ENCODE measurements at places on chromosomes 2 and 18.

GRCh38 chr18:10052871-10053270 lies 139.1 kb downstream of the VAPA start:
- H3K27me3 ChIP-seq = no peaks in the 10 kb centered on the region
- DNase-seq = no peak
- no peaks in the 10 kb centered on the region for H3K36me3 ChIP-seq

DNA sequence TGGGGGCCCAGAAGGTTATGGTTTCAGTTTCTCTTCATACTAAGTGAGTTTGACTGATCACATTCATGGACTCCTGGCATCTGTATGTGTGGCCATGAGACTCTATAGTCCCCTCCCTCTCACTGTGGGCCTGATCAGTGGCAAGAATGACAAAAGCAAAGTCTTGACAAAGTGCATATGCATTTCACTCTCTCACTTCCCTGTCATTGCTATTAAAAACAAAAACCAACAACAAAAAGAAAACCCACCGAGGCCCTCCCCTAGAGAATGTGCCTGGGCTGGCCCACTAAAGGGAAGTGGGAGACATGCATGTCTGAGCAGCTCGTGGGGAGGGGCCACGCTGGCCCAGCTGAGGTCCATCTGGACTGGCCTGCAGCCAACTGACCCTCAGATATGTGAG lies 600.1 kb upstream of the RAB6C start:
- no peak for DNase-seq
- no peak overlapping the region for H3K4me3 ChIP-seq
- H3K27me3 ChIP-seq = no peaks in the 10 kb centered on the region
- H3K36me3 ChIP-seq = no peaks in the 10 kb centered on the region
- no peaks in the 10 kb centered on the region for H3K4me1 ChIP-seq

DNA sequence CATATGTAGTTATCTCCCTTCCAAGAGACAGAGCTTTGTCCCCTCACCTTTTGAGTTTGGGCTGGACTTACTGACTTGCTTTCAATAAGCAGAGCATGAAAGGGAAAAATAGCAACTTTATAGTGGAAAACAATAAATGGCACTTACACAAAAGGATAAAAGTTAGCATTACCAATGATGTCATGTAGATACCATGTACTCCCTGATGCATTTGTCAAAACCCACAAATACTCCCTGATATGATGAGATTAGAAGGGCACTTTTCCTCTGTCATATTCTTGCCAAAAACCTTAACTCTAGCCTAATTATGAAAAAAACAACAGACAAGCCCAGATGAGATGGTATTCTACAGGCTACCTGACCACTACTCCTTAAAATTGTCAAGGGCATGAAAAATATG lies 16.0 kb downstream of the HIBCH start:
- no peak overlapping the region for H3K27ac ChIP-seq
- H3K27me3 ChIP-seq = no peaks in the 10 kb centered on the region
- no peak overlapping the region for H3K4me3 ChIP-seq
- DNase-seq = no peak

DNA sequence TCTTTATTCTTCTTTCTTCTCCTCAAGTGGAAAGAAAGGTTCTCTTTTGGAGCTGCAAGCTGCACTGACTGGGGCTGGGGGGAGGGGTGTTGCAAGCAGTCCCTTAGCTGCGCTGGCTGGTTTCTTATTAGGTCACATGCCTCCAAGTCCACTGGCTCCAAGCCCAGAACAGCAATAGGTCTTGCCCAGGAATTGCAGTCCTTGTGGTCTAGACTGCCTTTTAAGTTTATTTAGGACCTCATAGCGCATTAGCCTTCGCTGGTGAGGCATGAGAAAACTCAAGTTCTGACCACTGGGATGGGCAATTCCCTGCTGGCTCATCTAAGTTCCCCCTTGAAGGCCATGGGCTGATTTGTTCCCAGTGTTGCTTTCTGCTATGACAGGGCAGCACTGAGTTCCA lies 138.6 kb upstream of the SCN7A start:
- no peaks in the 10 kb centered on the region for H3K27me3 ChIP-seq
- H3K36me3 ChIP-seq = no peaks in the 10 kb centered on the region
- DNase-seq = peak; percentile 100
- H3K27ac ChIP-seq = no peak overlapping the region

- no peak for DNase-seq
- H3K4me3 ChIP-seq = no peak overlapping the region
- H3K27me3 ChIP-seq = no peaks in the 10 kb centered on the region
- peaks cover 7% of the 10 kb centered on the region for H3K4me1 ChIP-seq
- H3K27ac ChIP-seq = no peak overlapping the region
- no peaks in the 10 kb centered on the region for H3K36me3 ChIP-seq
These were observed 40.0 kb upstream of the BMP10 start for GRCh38 chr2:68911246-68911645.

DNA sequence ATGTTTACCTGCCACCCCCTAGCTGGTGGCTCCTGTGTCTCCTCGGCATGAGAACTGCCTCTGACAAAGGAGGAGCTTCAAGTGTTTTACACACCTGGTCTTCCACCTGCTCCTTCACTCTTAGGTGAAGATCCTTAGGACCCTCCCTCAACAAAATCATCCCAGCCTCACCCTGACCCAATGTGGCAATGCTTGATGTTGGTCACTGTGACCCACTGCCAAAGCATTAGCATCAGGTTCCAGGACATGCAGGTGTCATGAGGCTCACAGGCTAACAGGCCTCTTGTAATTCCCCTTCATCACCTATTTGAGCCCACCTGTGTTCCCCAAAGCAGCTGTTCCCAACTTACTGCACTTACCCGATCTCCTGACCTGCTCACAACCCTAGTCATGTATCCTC lies 9.8 kb downstream of the FZD5 start:
- no peak overlapping the region for H3K4me3 ChIP-seq
- H3K27me3 ChIP-seq = no peaks in the 10 kb centered on the region
- H3K36me3 ChIP-seq = no peaks in the 10 kb centered on the region
- no peaks in the 10 kb centered on the region for H3K4me1 ChIP-seq

DNA sequence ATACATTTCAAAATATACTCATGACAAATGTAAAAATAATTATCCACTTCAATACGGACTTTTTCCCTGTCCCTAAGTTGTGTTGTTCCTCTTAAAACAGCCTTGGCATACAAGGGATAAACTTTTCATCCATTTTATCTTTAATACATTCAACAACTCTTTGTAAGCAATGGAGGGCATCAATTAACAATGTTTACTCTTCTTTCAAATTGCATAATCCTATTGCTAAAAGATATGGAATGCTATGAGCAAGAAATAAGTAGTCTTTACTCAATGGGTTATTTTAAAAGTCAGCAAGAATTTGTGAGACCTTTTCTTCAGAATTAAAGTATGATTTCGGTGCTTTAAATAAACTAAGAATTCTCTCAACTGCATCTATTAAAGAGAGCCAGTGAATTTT lies 41.9 kb downstream of the SCN9A start:
- H3K4me1 ChIP-seq = peaks cover 6% of the 10 kb centered on the region
- H3K27me3 ChIP-seq = no peaks in the 10 kb centered on the region
- H3K36me3 ChIP-seq = no peaks in the 10 kb centered on the region
- H3K4me3 ChIP-seq = no peak overlapping the region
- no peak for DNase-seq
- H3K27ac ChIP-seq = no peak overlapping the region

- DNase-seq = peak; percentile 75
- peaks cover 4% of the 10 kb centered on the region for H3K27me3 ChIP-seq
- no peak overlapping the region for H3K4me3 ChIP-seq
- H3K4me1 ChIP-seq = no peaks in the 10 kb centered on the region
These were observed 41.2 kb downstream of the PCARE start for GRCh38 chr2:29033172-29033571.

DNA sequence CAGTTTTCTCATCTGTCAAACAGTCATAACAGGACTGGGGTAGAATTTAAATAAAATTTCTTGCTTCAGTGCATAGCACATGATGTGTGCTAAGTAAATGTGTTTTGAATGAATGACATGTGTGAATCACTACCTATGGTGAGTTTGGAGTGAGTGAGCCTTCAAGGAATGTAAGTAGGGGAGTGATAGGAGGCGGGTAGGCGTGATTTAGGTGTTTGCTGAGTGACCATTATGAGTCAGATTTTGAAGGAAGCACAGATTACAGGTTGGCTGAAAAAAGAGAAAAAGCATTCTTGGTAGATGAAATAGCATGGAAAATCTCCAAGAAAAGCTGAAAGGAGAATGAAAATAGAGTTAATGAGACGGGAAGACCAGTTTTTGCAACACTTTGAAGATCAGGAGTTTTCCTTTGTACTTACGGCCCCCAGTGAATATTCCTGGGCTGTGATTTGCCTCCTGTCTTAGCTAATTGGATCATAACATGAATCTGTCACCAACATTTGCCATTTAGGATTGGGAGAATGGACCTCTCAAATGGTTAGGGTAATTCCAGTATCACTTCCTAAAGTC lies 136.9 kb upstream of the GATA6 start:
- peak; percentile 98 for DNase-seq
- H3K27ac ChIP-seq = no peak overlapping the region
- no peaks in the 10 kb centered on the region for H3K36me3 ChIP-seq
- no peaks in the 10 kb centered on the region for H3K27me3 ChIP-seq

DNA sequence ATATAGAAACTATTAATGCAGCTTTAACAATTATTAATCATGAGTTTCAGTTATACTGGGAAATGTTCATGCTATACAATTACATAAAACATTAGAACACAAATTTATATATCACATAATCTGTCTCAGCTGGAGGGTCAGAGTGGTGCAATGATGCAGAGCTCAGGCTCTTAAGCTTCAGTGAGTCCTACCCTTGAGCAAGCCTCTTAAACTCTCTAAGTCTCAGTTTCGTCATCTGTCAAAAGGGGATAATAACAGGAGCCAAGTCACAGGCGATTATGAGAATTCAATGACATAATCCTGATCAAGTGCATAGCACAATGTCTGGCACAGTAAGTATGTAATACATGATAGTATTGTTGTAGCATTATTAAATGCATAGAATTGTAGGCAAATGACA lies 46.0 kb downstream of the LAMA1 start:
- H3K4me1 ChIP-seq = no peaks in the 10 kb centered on the region
- no peak for DNase-seq
- no peaks in the 10 kb centered on the region for H3K27me3 ChIP-seq
- H3K27ac ChIP-seq = no peak overlapping the region
- H3K4me3 ChIP-seq = no peak overlapping the region

DNA sequence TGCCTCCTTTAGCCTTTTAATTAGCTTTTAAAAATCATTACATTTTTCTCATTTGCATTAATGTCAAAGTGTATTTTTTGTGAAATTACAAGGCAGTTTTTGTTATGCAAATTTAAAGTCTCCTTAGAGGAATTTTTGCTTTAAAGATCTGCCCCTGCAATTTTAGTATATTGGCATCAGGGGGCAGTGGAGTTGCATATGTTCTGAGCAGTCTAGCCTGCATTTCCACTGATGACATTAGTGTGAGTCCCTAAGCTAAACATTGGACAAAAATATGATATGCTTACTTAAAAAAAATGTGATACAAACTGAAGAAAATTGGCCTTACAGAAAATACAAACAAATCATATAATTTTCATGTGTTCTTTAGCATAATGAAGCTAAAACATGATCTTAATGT lies 426.5 kb downstream of the SLC4A3 start:
- H3K27ac ChIP-seq = no peak overlapping the region
- no peaks in the 10 kb centered on the region for H3K27me3 ChIP-seq
- no peak overlapping the region for H3K4me3 ChIP-seq
- no peak for DNase-seq

- H3K36me3 ChIP-seq = no peaks in the 10 kb centered on the region
- H3K27ac ChIP-seq = no peak overlapping the region
- H3K4me3 ChIP-seq = no peak overlapping the region
- no peak for DNase-seq
These were observed 104.9 kb downstream of the TTN start for GRCh38 chr2:178702361-178702760.

DNA sequence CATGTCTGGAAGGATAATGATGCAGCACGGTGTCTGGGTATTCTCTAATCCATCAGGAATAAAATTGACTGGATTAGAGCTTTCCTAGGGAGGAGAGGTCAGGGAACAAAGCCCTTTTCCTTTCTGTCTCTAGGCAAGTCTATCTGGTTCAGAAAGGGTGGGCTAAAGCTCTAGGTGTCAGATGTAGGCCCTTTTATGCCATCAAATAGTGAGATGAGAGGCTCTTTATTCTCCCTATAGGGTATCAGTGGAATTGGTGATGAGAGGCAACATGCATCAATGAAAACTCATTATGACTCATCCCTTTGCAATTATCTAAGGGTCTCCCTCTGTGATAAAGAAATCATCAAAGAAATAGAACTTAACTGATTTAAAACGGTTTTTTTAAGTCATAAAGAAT lies 328.0 kb upstream of the CRIM1 start:
- H3K27me3 ChIP-seq = no peaks in the 10 kb centered on the region
- no peak overlapping the region for H3K27ac ChIP-seq

DNA sequence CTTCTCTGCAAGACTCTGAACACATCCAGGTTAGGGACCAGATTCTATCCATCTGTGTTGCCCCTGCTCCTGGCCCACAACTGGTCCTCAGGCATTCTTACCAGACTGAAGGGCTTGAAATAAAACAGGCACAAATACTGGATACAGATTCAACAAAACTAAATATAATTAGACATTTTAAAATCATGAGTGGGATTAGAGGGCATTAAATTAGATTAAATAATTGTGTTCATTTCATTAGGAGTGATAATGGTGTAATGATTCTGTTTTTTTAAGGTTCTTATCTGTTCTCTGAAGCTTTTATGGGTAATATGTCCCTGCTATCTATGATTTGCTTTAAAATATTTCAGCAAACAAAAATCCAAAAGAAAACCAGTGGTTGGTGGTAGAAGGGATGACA lies 226.5 kb downstream of the IRS1 start:
- H3K27ac ChIP-seq = no peak overlapping the region
- H3K4me3 ChIP-seq = no peak overlapping the region
- no peak for DNase-seq

DNA sequence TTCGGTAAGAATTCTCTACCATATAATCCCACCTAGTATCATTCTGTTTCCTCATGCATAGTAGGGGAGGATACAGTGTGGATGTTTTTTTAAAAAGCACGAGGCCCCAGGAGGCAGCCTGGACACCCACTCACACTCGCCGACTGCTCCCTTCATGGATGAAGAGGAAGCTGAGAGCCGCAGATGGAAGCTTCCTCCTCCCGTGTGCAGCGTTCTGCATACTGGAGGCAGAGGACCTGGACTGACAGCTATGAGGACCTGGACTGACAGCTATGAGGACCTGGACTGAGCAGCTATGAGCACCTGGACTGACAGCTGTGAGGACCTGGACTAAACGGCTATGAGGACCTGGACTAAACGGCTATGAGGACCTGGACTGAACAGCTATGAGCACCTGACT lies 234.4 kb downstream of the NDUFA10 start:
- H3K4me3 ChIP-seq = no peak overlapping the region
- H3K27me3 ChIP-seq = no peaks in the 10 kb centered on the region
- no peaks in the 10 kb centered on the region for H3K36me3 ChIP-seq

Measured in fibroblast of lung (primary cell).